ENCODE measurements at places on chromosomes 12 and 14. TPM values are rescaled to one million over a fixed set of nuclear protein-coding genes. Genes with fewer than 3 reads are reported as not detected.
A peak's percentile ranks its signal among the peaks of the same experiment; 100 is the strongest.

The SIX6 gene
- total RNA-seq, result 0.12 TPM

- DNase-seq, result no peak
Observed at GRCh38 chr12:55929306-55929791, 1.6 kb upstream of the DGKA start.

GRCh38 chr12:32253154-32253790 lies 146.1 kb upstream of the FGD4 start:
- DNase-seq, result no peak

GRCh38 chr12:15179672-15180071 lies 41.5 kb downstream of the RERG start:
- DNase-seq, result no peak

- no peak for DNase-seq
Observed at GRCh38 chr12:84421103-84421502, 491.5 kb downstream of the SLC6A15 start.

GRCh38 chr12:5388581-5389535 lies 43.0 kb upstream of the NTF3 start:
- peak; percentile 75 for DNase-seq

DNA sequence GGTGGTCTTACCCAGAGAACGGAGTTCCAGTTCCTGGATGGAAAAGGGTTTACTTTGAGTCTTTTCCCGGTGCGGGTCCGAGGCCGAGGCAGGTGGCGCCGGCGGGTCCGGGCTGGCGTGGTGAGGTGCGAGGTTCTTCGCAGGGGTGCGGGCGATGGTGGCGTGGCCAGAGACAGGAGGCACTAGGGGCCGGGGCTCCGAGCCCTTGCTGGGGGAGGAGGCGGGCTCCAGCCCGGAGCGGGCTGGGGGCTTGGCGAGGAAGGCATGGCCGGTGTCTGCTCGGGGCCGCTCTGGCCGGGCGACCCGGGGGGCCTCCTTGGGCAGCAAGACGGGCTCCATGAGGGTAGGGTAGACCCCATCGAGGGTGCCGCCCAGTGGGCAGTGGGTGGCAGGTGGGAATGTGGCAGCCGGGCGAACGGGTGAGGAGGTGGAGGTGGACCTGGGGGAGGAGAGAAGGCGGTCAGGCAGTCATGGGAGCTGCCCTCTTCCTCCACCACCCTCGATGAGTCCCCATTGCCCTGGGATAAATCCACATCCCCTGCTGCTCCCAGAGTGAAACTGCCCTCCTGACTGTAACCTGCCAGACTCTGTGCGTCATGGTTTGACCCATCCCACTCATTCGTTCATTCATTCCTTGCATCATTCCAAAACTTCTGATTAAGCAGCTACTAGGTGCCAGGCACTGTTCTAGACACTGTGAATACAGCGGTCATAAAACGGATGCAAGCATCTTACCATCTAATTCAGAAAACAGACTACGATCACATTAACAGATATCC lies 42.0 kb downstream of the RFLNA start:
- no peak for DNase-seq

DNA sequence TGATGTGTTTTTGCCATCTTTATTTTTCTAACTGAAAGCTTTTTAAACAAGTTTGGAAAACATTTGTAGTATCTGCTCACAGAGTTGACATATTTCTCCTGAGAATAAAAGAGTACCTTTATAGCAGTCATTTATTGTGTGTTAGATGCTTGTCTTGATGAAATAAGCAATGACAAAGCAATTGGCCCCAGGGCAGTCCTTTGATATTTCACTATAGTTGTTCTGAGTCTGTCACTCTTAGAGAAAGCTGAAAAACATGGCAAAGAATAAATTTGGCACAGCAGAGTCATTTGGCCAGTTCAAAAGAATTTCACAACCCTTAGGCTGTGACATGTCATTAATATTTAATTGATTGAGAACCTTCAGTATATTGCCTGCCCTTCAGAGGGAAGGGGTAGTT lies 166.2 kb downstream of the PTPRO start:
- DNase-seq, result no peak
